PC-9 (cell line): ENCODE measurements at places on chromosomes 4 and X.
A peak's percentile ranks its signal among the peaks of the same experiment; 100 is the strongest.

- DNase-seq = no peak
These were observed 3.8 kb downstream of the NAP1L5 start for GRCh38 chr4:88693792-88694191.

GRCh38 chr4:108714880-108715279 is 48.0 kb downstream of the ETNPPL start:
- no peak for DNase-seq

- no peak for DNase-seq
These were observed 189.2 kb downstream of the PPP3CA start for GRCh38 chr4:101158134-101158482.

DNA sequence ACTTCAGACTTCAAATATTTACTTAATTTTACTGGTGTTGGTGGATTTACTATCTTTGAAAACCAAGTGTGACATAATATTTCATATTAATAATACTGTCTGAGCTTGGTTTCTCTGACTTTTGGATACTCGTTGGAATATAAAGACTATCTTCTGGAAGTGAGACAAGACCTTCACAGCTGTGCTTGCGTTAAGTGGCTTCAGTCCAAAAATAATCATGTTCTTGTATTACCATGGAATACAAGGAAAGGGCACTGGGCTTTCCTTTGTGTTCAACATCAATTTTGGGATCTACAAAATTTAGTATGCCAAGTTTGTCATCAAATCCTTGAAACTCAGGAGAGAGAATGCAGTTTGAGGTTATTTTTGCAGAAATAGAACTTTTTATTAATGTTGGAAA is 712.4 kb upstream of the LCORL start:
- no peak for DNase-seq

DNA sequence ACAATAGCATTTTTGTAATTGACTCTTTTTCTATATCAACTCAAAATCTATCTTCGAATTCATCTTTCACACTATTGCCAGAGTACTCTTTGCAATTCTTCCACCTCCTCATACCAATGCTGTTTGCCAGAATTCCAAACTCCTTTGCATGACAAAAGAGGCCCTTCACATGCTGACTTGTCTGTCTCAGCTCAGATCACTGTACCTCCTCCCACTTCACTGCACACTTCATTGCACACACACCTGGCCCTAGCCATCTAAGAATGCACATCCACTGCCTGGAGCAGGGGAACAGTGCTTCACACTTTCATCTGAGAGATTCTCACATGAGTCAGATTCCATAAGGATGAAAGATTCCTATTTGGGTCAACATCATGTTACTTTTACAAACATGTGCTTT is 56.5 kb downstream of the PRDM5 start:
- DNase-seq = no peak

DNA sequence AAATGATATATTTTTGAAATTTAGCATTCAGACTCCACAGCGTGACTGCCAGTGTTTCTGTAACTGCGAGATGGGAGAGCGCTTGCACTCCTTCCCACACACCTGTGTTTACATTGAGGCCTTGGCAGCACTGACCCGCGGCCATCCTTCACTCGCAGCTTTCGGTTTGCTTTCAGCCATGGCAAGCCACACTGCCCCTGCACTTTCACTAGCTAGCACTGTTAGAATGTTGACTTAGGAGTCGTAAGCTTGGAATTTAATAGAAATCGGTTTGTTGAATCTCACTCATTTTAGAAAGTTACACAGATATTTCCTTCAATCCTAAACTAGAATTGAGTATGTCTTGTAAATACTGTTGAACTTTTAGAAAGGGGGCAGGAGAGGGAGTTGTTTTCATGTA is 136.2 kb downstream of the CFAP299 start:
- DNase-seq = no peak

GRCh38 chrX:46941341-46941740 is 29.1 kb downstream of the JADE3 start:
- DNase-seq = no peak

GRCh38 chrX:9357518-9358114 is 107.2 kb upstream of the TBL1X start:
- no peak for DNase-seq

- peak; percentile 40 for DNase-seq
These were observed 45.5 kb upstream of the PHEX start for GRCh38 chrX:21986596-21986995.

GRCh38 chr4:1053080-1053661 is 41.7 kb downstream of the FGFRL1 start:
- no peak for DNase-seq

- DNase-seq = no peak
These were observed 170.6 kb downstream of the KDR start for GRCh38 chr4:54954656-54955388.

GRCh38 chr4:169940460-169940859 is 85.7 kb downstream of the MFAP3L start:
- no peak for DNase-seq

DNA sequence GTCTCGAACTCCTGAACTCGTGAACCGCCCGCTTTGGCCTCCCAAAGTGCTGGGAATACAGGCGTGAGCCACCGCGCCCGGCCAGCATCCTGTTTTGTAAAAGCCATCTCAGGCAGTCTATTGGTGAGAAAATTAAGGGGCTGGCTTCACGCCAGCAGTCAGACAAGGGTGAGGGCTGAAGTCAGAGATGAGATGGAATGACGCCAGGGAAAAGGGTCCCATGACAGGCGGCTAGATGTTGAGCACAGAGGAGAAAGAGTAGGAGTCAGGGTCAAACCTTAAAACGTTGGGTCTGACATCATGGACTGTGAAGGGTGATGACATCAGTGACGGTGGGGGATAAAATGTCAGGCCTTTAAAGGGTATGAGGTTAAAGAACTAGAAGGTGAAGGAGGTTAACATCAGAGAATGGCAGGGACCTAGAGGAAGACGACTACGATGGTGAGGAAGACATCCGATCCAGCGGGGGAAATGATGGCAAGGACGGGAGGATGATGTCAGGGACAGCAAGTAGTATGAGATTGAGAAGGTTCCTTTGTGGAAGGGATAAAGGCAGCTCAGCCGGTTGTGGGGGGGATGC is 504 bp upstream of the RBM3 start:
- no peak for DNase-seq

- no peak for DNase-seq
These were observed at the start of gene ZDHHC15 for GRCh38 chrX:75522565-75523431. ZDHHC15 (minus strand) TSS chrX:75523037; CDS start chrX:75523024, 13 bp downstream.

GRCh38 chrX:4787971-4788370 is 1074.5 kb upstream of the PRKX start:
- no peak for DNase-seq

GRCh38 chr4:3807822-3808496 is 41.8 kb downstream of the ADRA2C start:
- DNase-seq = no peak

- DNase-seq = no peak
These were observed 25.1 kb downstream of the DCAF12L2 start for GRCh38 chrX:126141014-126141413.

DNA sequence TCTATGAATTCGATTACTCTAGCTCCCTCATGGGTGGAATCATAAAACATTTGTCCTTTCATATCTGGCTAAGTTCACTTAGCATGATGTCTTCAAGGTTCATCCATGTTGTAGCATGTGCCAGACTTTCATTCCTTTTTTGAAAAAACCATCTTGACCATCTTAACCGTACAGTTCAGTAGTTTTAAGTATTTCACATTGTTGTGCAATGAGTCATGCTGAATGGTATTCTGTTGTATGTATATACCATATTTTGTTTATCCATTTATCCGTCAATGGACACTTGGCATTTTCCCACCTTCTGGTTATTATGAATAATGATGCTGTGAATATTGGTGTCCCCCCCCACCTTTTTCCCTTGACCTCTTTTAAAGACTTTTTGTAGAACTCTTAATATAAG is 72.4 kb upstream of the TLR2 start:
- DNase-seq = no peak

- no peak for DNase-seq
These were observed 13.8 kb upstream of the PLXNB3 start for GRCh38 chrX:153750127-153750774.

DNA sequence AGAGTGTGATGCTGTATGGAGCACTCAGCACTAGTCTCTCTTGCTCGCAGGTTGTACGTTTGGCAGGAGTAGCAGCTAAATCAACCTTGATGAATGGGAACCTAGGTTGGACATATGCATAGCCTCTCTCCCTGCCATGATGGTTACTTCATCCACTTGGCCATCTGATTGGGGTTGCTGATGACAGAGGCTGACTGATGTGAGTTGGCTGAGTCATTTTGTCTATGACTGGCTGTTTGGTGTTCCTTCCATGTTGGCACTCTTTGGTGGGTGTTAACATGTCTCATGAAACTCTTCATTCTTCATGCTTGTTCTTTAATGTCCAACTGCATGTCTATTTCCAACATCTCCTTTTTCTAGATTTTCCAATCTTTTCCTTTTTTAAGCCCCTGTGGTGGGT is 31.6 kb upstream of the SPARCL1 start:
- no peak for DNase-seq

DNA sequence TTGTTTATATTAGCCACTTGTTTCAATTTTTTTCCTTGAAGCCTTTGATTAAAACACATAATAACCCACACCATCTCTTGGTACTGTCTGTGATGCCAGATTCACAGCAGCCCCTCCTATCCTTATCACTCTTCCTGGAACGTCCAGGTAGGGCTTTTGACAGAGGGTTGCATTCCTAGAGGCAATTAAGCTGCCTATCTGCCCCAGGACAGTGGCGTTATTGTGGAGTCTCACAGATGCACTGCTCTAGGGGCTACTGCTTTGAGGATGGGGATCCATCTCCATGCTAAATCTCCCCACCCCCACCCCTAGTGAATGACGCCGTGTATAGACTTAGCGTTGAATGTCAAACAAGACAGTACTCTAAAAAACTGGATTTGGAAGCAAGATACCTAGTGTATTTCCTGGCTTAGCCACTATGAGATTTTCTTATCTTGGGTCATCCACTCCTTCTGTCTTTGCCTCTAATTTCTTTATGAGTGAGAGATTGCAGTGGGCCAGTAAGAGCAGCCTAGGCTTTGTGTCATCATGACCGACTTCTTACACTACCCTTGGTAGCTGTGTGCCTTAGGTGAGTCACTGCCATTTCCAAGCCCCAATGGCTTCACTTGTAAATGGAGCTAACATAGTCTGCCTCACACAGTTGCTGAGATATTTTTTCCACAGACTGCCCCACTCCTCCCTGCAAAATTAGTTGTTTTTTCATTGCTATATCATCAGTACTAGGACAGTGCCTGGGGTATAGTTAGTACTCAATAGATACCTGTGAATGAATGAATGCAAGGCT is 90.9 kb downstream of the EGF start:
- no peak for DNase-seq

DNA sequence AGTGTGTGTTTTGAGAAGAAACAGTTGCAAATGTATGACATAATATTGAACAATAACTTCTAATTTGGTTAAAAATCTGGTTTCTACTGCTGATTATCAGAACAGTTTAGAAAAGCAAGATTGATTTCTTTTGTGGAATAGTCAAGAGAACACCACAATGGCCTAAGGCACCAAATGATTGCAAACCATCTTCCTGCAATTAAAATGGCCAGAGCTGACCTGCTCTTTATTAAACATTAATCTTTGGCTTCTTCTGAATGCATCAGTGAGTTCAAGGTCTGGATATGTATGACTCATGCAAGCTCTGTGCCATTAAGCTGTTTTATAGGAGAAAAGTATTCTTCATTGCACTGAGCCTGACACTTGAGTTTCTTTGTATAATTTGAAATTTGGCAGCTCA is 107.8 kb upstream of the PDHA2 start:
- DNase-seq = no peak

GRCh38 chrX:39159921-39160507 is 358.8 kb downstream of the MID1IP1 start:
- DNase-seq = no peak

- DNase-seq = no peak
These were observed 12.6 kb downstream of the RUFY3 start for GRCh38 chr4:70734168-70734954.

- DNase-seq = no peak
These were observed 7.1 kb downstream of the HAND2 start for GRCh38 chr4:173522951-173523395.

- no peak for DNase-seq
These were observed 23.3 kb upstream of the TMEM255A start for GRCh38 chrX:120334603-120335002.

GRCh38 chr4:143712155-143712550 is 11.7 kb upstream of the FREM3 start:
- DNase-seq = no peak

GRCh38 chrX:46354481-46354880 is 190.7 kb downstream of the ZNF674 start:
- DNase-seq = no peak

GRCh38 chrX:120857240-120857639 is 18.4 kb downstream of the CT47B1 start:
- DNase-seq = no peak

DNA sequence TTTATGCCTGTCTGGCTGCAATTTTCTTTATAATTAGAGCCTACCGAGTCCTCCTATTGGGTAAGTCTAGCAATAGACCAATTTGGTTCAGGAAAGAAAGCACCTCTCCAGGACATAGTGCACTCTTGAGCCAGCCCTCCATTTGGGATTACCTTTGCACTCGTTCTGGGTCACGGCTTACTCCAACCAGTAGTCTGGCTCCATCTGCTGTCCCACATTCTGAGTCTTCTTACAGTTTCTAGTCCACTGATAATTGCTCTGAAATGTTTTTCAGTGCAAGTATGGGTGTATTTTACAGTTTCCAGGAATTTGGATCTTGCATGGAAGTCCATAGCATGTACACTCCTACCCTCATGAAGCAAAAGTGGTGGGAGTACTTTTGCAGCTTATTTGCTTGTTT is 34.8 kb upstream of the USP51 start:
- DNase-seq = no peak

DNA sequence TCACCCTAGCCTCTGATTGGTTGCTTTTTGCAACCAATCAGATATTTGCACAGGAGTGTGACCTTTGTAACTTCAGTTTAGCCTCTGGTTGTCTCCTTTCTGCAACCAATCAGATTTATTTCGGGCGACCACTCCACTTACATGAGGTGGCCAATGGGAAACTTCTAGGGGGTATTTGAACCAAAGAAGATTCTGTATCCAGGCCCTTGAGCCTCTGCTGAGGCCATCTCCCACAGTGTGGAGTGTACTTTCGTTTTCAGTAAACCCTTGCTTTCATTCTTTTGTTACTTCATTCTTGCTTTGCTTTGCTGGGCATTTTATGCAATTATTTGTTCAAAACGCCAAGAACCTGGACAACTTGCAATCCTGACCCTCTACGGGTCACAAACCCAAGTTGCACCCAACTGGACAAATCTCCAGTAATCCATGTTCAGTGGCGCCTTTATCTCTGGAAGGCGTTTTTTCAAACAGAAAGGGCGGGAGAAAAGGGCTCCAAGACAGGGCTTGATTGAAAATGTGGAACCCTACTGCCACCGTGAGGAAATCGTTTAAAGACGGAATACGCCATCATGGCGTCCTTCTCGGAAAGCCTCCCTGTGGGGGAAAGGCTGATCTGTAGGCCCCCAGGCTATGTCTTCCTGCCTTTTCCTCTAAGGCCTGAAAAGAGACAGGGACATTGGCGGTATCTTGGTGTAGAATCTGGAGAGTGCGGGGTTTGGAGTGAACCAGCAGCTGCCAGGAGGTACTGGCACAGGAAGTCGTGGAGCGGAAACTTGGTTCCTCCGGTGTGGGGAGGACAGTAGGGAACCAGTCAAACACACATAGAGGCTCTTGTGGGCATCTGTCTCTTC is 184.6 kb downstream of the OR13H1 start:
- DNase-seq = no peak

GRCh38 chrX:129115104-129115503 is 408.2 kb downstream of the SMARCA1 start:
- no peak for DNase-seq
